HFF-Myc (cell line): ENCODE measurements at places on chromosomes 11 and 22.
A peak's percentile ranks its signal among the peaks of the same experiment; 100 is the strongest.

DNA sequence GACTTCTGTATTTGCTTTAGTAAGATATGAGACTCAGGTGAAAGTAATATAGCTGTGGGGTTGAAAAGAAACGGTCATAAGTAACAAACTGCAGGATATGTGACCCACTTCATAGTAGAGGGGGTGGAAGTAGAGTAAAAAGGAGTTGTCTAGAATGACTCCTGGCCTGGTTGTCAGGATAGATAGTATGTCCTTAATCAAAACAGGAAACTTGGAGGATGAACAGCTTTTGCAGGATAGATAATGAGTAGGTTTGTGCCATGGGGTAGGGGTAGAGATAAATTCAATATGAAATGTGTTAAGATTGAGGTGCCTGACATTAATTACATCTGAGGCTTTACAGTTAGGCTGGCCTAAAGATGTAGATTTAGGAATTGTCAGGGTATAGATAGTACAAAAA lies 47.0 kb upstream of the B3GNT6 start:
- DNase-seq: no peak

DNA sequence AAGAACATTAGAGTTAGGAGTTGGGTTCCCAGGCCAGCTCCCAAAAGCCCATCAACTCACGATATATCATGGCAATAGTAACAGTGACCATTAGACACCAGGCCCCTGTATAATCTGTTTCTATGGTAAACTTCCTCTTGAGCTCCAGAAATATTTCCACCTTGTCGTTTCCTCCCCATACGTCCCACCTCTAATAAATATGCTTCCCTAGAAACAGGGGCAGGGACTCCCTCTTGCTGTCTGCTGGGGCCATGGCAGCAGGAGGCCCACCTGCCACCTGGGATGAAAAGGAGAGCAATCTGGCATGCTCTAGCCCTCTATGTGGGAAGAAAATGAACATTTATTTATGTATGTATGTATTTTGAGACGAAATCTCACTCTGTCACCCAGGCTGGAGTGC lies 32.2 kb upstream of the AMOTL1 start:
- DNase-seq: no peak

DNA sequence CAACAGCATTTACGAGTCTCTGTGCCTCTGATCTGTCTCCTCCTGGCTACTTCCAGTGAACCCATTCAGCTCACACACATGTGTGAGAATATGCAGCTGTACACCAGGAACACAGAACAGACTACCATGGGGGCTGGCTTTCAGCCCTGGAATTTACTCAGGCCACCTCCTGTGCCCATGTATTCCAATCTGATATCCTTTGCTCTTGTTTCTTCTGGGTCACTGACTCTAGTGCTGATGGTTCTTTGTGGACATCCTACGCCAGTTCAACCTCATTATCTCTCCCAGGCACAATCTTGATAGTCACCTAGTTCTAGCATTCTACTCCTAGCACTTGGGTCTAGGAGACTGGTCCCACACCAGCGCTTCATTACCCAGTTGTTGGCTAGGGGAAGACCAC lies 23.0 kb upstream of the ZC3H12C start:
- DNase-seq: no peak

DNA sequence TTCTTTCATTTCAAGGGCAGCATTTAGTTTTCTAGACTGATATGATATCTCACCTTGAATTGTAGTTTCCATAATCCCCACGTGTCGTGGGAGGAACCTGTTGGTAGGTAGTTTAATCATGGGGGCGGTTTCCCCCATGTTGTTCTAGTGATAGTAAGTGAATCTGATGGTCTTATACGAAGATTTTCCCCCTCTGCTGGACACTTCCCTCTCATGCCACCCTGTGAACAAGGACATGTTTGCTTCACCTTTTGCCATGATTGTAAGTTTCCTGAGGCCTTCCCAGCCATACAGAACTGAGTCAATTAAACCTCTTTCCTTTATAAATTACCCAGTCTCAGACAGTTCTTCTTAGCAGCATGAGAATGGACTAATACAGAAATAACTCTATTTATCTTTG lies 851.1 kb upstream of the FAT3 start:
- DNase-seq: no peak

- no peak for DNase-seq
These were observed 34.9 kb upstream of the OR10G7 start for GRCh38 chr11:124075841-124076651.

DNA sequence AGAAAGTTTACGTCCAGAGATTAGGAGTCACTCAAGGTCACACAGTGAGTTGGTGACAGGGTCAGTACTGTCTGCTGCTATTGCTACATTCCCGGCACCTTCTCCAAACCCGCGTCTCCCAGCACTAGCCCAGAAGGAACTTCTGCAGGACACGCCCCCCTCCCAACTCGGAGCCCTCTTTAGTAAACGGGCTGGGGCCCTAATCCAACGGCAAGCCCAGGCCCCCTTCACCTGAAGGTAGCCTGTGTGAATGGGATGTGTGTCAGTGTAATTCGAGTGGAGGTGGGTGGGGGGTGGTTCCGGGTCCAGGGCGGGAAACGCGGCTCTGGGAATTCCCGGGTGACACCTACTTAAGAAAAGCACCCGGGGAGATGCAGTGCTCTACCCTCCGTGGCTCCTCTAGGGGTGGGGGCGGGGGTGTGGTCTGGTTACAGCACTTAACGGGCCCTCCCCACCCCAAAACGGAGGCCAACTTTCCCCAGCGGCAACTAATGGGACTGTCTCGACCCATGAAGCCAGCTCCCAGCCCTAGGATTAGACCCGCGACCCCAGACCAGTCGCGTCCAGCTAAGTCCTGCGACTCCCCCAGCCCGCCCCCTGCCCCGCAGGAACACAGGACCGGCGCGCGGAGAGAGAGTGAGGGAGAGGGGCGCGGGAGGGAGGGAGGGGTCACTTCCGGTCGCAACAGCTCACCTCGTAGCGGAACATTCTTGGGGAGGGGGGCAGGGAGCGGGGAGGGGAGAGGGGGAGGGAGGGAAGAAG lies 468 bp downstream of the PATL1 start:
- DNase-seq: no peak

DNA sequence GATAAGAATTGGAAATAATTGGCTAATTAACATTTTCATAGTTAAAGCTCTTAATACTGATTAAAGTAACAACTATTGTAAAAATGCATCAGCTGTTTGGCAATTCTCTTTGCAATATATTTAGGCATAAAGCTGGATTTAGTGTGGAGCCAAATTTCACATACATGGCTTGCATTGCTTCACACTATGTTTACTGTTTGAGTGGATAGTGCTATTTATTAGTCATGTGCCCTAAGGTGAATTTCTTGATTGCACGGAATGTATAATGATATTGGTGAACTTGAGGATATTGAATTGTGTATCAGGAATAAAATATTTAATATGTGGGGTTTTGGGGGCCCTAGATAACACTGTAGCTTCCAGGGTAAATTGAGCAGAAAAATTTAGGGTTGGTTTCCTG lies 100.9 kb downstream of the AASDHPPT start:
- no peak for DNase-seq

DNA sequence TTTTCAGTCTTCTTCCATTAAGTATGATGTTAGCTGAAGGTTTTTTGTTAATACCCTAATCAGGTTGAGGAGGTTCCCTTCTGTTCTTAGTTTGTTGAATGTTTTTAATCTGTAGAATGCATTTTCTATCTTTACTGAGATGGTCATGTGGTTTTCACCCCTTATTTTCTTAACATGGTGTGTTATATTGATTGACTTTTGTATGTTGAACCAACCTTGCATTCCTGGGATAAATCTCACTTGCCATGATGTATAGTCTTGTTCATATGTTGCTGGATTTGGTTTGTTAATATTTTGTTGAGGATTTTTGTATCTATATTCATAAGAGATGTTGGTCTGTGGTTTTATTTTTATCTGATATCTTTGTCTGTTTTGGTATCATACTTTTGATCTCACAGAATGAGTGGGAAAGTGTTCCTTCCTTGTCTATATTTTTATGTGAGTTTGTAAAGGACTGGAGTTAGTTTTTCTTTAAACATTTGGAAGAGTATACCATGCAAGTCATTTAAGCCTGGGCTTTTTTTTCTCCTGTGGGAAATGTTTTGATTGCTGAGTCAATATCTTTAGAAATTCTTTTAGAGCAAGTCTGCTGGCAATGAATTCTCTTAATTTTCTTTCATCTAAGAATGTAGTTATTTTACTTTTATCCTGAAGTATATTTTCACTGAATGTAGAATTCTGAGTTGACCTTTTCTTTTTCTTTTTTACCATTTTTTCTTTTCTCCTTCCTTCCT lies 5.5 kb upstream of the P4HA3 start:
- no peak for DNase-seq

- DNase-seq: peak; percentile 47
These were observed 18.1 kb upstream of the LINC01488 start for GRCh38 chr11:69463181-69463994.
